ENCODE measurements at places on chromosomes 2 and 18. TPM values are rescaled to one million over a fixed set of nuclear protein-coding genes. Genes with fewer than 3 reads are reported as not detected.

LYG2 gene
- 0.44 TPM for polyA plus RNA-seq

ALPP gene
- polyA plus RNA-seq: 0.09 TPM

DNA sequence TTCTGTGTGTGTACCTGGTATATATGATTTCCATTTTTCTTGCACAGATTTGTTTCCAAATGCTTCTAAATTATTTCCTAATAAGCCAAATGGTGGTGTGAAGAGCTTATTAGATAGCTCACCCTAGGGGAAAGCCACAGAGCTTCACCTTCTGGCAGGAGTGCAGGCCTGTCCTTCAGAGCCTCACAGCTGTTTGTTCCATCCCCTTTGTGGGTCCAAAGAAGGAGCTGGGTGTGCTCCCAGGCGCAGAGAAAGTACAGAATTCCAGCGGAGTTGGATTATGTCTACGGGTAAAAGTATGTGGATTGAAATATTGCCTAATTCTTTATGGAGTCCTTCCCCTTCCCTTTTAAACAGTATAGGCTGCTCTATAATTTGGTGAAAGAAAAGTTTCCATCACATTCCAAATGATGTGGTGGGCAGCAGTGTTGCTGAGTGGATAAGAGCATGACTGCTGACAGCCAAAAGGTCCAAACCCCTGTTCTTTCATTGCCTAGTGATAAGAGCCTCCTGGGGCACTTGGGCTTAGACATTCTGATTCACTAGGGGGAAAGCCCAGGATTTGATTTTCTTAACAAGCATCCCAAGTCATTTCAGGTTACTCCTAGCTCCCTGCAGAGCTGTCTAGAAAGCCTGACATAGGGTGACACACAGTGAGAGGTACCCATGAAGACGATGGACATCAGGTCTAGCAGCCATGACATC lies 86.6 kb downstream of the WDSUB1 start:
- no peak for DNase-seq

GRCh38 chr2:100404411-100404810 lies 13.1 kb downstream of the CHST10 start:
- DNase-seq: no peak

- no peak for DNase-seq
These were observed 29.2 kb downstream of the HS6ST1 start for GRCh38 chr2:128289439-128289838.

Data from left renal cortex interstitium (tissue), 4 donors.